Natural killer cell treated with Interleukin-12 subunit alpha and Interleukin-12 subunit beta and Interleukin-15 and Interleukin-18, amount 100 ng/mL, for 72 hours (primary cell): ENCODE measurements at places on chromosomes 13 and 19. TPM values are rescaled to one million over a fixed set of nuclear protein-coding genes. Genes with fewer than 3 reads are reported as not detected.

PTOV1 gene
- total RNA-seq, result 78.0 TPM

- DNase-seq, result no peak
Measured at GRCh38 chr19:44876930-44877535, 14.0 kb upstream of the TOMM40 start.

GRCh38 chr13:30529085-30529834 is 63.5 kb upstream of the HMGB1 start:
- no peak for DNase-seq

DNA sequence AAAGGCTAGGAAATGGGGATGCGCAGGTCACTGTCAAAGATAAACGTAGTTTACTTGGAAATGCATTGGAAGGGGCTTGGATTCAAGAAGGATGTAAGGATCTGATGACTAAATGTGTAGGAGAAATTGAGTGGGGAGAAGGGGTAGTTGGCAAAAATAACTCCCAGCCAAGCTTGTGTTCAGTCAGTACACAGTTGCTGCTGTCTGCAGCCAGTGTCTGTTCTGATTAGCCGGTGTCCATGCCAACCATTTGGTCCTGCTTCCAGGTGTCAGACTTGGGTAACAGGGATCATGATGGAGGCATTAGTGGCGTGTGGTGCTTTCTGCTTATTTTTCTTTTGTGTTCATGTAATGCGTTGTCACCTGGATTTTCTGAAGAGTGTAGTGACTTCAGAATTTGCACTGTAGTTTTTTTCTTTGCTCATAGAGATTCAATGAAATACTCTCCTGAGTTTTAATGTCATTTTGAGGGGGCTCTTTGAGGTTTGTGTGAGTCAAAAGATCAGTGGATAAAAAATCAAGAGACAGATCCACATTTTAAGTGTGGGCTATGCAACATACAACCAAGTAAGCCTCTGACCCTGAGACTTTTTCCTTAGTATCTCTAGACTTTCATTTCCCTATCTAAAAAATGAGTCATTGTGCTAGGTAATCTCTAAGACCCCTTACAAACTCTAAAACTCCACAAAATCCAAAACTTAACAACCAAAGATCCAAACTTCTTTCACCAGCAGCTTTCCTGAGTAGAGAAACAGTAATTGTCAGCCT is 103.9 kb downstream of the WDFY2 start:
- DNase-seq, result no peak

DNA sequence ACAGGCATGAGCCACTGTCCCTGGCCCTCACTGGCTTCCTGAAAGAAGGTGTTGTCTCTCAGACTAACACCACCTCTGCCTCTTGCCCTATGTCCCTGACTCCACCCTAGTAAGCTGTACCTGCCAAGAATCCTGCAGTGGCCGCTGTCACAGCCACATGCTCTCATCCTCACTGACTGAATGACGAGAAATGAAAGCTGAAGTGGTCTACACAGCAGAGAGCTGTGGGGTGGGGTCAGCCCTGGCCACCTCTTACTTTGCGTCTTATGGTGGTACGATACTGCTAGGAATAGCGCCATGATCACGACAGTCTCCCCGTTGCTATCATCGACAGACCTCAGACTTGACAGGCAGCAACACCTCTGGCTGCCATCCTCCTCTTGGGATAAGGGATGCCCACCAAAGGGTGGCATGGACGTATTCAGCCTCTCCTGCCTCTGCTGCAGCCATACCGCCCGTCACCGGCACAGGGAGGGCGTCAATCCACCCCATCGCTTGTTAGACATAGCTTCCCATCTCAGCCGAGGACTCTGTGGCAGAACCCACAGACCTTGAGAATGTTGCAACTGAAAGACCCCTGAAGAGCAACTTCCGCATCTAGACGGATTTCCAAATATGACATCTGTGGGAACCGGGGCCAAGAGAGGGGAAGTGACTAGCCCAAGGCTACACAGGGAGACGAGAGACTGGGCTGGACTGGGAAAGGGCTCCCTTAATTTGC is 809 bp downstream of the MYO1F start:
- DNase-seq, result no peak

- peak; percentile 18 for DNase-seq
Measured at GRCh38 chr19:45173816-45174215, 4.2 kb downstream of the TRAPPC6A start.

DNA sequence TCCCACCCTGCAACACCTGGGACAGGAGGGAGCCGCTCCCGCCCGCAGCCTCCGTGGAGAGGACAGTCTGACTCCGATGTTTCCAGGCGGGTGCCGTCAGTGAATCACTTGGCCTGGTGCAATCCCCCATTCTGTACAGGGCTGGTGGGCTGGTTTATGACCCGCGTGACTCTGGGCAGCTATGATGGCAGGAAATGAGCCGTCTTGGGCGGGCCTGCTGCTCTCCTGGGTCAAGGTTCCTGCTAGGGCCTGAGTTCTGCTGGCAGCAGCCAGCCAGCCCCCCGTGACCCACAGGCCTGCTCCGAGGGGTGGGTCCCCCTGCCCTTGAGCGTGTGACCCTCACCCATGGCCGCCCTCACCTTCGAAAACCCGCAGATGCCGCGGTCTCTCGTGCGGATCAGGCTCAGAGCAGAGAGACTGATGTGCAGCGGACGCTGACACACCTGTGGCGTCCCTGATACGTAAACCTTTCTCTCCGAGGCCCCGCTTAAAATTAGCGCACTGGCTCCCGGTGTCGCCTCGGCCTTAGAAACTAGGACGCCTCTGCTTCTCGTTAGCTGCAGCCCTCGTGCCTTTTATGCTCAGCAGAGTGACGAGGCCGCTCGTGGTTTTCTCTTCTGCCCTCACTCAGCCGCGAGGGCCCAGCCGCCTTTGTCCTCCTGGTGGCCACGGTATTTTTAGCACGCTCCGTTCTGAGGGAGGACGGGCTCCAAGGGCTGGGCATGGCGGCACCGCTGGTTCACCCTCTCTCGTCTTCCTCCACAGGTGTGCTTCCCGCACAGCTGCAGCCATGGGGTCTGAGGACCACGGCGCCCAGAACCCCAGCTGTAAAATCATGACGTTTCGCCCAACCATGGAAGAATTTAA is 63.4 kb downstream of the KDM4B start:
- no peak for DNase-seq

DNA sequence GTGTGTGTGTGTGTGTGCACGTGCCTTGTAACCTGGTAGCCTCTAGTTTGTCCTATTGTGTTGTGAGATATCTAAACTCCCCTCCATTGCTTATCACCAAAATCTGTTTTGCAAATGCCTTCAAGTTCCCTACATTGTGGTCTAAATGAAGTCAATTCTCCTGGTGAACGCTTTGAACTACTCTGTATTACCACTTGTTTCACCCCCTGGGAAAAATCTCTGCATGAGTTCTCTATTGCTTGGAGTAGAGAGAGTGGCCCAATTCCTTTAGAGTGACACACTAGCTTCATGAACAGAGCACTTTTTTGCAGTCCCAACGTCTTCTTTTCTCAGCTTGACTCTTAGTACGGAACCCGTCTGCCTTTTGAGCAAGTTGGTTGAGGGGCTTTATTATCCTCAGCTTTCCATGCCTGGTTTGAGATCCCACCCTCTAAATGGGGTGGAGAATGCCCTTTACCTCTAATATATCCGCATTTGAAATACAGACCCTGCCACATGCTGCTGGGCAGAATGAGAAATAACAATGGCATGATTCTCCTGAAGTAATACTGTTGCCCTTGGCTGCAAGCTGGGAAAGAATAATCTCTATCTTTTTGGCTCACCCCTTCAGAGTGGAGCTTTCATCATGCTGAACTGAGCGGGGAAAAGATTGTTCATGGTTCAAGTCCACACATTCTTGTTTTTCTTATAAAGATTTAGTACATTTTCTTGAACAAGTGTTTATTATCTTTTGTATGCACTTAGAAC is 2545.3 kb downstream of the PCDH9 start:
- no peak for DNase-seq

DNA sequence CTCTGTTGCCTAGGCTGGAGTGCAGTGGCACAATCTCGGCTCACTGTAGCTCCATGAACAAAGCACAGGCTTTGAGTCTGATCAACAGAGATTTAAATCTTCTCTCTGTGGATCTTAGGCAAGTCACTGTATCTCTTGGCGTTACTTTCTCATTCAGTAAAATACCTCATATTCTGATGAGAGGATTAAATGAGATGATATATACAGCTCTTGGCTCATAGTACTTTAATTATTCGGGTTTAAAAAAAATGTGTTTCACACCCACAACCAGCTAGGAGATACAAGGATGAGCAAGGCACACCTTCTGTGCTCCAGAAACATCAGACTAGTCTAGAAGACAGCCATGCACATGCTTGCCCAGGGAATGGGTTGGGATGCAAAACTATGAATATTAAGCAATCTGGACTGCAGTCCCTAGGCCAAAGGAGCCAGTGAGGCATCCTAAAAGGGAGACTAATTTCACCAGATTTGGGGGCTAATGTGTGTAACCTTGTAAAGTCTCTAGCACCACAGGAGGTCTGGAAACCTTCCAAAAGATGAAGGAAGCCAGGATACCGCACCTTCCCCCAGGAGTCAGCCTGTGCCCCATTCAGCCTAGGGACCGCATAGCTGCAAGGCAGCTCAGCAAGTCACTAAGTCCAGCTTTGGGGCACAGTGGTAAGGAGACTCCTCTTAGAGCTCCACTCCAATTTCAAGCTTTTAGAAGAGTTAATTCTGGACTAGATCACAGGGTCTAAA is 2.5 kb downstream of the VPS36 start:
- no peak for DNase-seq

- DNase-seq, result no peak
Measured at GRCh38 chr13:82506805-82507414, 1375.4 kb downstream of the SLITRK1 start.

- DNase-seq, result peak; percentile 58
Measured at GRCh38 chr19:2561221-2561620, 85.3 kb downstream of the GADD45B start.

C13orf42 gene
- not detected for total RNA-seq

GRCh38 chr13:26500618-26501320 is 56.7 kb upstream of the WASF3 start:
- no peak for DNase-seq

TYROBP gene
- total RNA-seq, result 65.3 TPM

- no peak for DNase-seq
Measured at GRCh38 chr19:17754634-17755442, 3.6 kb downstream of the FCHO1 start.

DNA sequence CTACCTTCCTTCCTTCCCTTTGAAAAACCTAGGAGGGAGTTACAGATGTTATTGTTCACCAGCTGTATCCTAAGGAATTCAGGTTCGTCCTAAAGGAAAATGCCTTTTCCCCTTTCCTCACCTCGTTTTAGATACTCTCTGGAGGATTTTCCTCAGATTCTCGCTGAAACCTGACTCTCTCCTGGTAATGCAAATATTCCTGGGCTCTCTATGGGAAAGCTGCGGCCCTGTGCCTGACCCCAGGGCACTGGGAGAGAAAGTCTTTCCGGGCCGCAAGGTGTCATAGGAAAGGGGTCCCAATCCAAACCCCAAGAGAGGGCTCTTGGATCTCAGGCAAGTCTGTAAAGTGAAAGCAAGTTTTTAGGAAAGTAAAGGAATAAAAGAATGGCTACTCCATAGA is 13.1 kb upstream of the OR1M1 start:
- DNase-seq, result no peak

CYP2A13 gene
- not detected for total RNA-seq

TEX101 gene
- not detected for total RNA-seq

DNA sequence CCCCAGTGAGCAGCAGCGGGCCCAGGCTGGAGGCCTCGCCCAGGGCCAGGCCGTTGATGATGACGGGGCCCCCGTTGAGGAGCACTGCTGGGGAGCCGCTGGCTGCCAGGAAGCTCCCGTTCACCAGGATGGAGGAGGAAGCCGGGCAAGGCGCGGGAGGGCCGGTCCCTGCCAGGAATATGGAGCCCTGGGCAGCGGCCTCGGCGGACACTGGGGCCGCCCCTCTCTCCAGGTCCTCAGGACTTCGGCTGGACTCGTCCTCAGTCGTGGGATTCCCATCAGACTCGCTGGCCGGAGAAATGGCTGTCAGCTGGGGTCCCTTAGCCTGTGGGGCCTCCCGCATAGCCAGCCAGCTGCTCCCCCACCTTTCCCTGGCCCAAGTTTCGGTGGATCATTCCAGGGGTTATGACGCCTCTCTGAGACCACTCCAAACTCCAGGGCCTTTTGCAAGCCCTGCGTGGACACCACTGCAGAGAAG is 2.1 kb downstream of the SIX5 start:
- no peak for DNase-seq

DNA sequence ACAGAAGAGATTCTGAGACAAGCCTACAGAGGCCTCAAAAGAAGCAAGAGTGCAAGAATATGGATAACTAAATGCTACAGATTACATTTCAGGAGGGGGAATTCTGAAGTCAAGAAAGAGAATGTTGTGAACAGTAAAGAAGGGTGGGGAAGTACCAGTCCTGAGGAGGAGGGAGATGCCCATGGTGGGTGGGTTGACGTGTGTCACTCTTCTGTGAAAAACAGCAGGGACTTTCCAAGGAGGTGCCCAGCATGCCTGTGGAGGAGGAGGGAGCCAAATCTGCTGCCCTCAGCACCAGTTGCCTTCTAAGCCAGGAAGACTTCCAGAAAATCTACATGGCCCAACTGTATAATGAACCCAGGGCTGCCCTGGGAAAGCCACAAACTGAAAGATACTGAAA is 87.7 kb downstream of the SGCG start:
- DNase-seq, result peak; percentile 70

ZNF763 gene
- total RNA-seq, result 4.0 TPM

PLPPR2 gene
- total RNA-seq, result 9.4 TPM

COL5A3 gene
- total RNA-seq, result not detected

DNA sequence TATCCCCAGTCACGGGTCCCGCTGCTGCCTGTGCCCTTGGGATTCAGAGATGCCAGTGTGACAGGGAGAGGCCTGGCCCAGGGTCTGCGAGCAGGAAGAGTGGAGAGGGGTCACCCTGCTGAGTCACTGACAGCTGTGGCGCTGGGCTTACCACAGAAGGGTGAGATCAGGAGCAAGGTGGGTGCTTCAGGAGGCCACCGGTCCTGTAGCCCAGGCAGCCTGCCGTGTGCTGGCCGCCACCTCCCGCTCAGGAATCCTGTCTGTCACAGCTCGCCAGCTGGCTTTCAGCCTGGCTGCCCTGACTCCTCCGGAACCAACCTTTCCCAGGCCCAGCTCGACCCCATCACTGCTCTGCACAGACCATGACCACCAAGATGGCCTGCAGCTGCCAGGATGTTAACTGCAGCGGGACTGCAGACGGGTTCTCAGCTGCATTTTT is 25.3 kb downstream of the NAXD start:
- no peak for DNase-seq

CRTC1 gene
- total RNA-seq, result 7.6 TPM

RNF17 gene
- not detected for total RNA-seq

- DNase-seq, result no peak
Measured at GRCh38 chr19:10430505-10431253, 10.3 kb downstream of the PDE4A start.

DNA sequence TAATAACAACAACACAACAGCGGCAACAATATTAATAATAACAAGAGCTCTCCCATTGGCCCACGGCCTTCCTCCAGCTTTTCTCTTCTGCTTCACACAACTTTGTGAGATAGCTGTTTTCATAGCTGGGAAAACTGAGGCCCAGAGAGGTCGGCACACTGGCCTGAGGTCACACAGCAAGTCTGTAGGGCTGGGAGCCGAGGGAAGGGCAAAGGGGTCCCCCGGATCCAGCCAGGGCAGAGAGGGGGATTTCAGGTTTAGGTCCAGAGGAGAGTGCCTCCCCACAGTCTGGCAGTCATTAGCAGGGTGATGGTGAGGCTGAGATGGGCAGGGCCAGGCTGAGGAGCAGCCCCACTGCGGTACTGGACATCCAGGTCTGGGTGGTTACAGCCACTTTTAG is 9.0 kb upstream of the CADM4 start:
- DNase-seq, result peak; percentile 3

- DNase-seq, result no peak
Measured at GRCh38 chr19:4816202-4816949, 15.1 kb downstream of the TICAM1 start.
